ENCODE measurements at places on chromosomes 16 and 17. TPM values are rescaled to one million over a fixed set of nuclear protein-coding genes. Genes with fewer than 3 reads are reported as not detected.

GRCh38 chr17:39051001-39051585 is 83.9 kb upstream of the FBXO47 start:
- DNase-seq = no peak

DNA sequence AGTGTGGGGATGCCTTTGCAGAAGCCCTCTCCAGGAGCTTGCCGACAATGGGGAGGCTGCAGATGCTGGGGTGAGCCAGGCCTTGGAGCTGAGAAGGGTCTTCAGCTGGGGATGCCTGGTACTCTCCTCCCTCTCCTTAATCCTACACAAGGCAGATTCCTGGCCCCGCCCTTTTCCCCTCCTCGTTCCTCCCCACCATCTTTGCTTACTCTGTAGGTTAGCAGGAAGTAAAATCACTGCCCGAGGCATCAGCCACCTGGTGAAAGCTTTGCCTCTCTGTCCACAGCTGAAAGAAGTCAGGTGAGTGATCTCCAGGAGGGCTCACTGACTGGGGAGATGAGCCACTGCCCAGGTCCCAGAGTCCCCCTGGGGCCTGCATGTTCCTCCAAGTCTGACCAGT is 38.7 kb downstream of the NLRC5 start:
- no peak for DNase-seq

GRCh38 chr17:7711051-7711755 is 6.2 kb downstream of the EFNB3 start:
- DNase-seq = no peak

GAST gene
- total RNA-seq = not detected

DNA sequence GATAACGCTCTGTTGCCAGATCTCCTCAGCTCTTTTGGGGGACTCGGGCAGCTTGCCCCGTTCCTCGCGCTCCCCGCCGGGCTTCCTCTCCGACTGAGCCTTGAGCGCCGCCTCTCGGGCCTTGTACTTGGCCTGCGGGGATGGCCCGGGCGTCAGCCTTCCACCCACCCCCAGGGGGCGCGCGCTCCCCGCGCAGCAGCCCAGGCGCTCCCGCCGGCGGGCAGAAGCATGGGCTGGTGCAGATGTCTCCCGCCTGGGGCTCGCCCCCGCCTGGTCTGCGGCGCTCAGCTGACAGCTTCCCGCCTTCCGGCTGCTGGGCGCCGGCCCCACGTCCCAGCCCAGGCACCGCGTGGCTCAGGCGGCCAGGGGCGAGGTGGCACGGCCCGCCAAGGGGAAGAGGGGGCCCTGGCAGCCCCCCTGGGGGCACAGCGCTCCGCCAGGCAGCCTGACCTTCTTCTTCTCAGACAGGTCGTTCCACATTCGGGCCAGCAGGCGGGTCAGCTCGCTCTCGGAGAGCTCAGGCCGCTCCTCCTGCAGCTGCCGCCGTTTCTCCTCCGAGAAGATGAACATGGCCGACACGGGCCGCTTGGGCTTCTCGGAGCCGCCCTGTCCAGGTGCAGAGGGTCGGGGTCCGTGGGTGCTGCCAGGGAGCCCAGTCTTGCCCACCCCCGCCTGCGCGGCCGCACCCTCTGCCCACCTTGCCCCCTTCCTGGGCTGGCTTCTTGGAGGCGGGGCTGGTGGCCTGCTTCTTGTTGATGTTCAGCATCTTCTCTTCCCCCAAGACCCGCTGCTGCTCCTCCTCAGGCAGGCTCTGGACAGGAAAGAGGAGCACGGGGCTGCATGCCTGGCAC is 8.9 kb downstream of the UBTF start:
- peak; percentile 92 for DNase-seq

PYCARD gene
- total RNA-seq = 25.9 TPM

DNA sequence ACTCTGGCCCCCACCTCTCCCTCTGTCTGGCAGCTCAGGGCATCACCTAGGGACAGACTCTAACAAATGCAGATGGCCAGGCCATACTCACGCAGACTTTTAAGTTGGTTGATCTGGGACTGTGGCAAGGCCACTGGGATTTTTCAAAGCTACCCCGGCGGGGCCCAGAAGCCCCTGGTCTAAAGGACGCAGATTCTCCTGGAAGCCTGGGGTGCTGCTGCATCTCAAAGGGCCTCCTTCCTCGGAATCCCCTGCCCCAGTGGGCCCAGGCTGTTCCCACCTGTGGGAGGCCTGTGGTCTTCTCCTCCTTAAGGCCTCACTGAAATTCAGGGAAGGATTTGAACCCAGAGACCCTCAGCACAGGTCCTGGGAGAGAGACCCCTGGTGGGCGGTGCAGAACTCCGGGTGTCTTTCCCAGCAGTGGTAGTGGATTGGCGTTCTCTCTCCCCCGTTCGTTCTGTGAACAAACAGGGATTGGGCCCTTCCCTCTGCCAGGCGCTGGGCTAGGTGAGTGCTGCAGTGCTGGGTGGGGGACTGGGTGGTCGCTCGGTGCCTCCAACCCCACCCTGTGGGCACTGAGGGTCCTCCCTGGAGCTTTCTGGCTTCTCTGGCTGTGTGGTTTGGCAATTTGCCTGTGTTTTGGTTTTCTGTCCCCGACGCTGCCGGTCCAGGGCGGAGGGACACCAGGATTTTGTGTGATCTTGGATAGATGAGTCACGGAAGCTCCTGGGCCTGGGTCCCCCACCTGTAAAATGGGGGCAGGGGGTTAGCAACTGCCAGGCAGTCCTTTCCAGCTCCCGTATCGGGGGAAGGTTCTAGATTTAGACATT is 160.5 kb upstream of the GSE1 start:
- DNase-seq = no peak

TMC5 gene
- total RNA-seq = not detected

DNA sequence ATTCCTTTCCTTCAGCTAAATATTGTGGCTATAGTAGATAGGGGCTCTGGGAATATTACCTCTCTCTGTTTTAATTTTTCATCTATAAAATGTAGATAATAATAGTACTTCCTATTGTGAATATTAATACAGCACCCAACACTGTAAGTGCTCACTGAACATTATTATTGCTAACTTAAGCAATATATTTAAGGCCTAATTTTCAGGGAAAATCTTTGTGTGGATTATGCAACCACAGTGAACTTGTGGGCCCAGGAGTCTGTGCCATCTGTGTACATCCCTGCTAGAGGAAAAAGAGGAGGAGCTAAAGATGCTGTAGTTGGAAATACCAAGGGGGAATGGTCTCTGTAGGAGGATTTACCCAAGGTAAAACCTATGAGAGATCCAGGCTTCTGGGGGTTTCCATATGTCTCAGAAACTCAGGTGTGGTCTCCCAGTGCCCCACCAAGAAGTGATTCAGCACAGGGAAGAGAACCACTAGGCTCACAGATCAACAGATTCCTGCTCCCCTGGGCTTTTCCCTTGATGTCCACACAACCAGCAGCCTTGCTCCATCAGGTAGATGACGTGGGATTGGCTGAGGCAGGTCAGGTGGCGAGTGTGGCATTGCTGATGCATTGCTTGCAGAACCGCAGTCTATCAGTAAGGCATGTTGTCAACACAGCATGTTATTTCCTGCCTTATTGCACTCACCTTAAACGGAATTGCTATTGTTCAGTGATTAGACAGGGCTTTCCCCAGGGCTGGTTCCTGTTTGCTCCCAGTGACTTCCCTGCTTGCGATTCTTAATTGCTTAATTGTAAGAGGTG is 1.6 kb upstream of the N4BP1 start:
- DNase-seq = peak; percentile 83

RNU2-1 gene
- total RNA-seq = 2,221 TPM

DNA sequence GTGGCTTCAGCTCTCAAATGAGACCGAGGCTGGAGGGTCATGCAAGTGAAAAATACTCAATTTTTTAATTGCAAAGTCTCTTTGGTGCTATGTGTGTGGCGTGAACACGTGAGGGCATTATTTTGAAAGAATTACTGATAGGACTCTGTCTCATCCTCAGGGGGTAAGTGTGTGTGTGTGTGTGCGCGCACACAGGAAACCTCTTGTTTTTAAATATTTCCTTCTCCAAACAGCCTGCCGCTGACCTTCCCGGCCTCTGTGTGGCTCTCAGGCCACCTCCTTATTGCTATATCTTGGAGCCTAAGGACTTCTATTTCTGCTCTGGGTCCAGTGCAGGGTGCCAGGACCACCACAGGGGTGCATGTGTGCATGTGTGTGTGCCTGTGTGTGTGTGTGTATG is 99.7 kb downstream of the CMIP start:
- DNase-seq = no peak

AIPL1 gene
- not detected for total RNA-seq

Data from CD4-positive, alpha-beta memory T cell (primary cell).